A549 treated with Mapracorat at 1 μM for 4 hours (cell line): ENCODE measurements at places on chromosomes 6 and 20. TPM values are rescaled to one million over a fixed set of nuclear protein-coding genes. Genes with fewer than 3 reads are reported as not detected.

The TEAD3 gene
- total RNA-seq = 5.6 to 7.9 TPM (median 7.4 TPM) in 5 replicates

The QKI gene
- total RNA-seq = 30.5 to 57.1 TPM (median 44.6 TPM) in 5 replicates

The SLC22A3 gene
- total RNA-seq = 40.2 to 49.9 TPM (median 44.7 TPM) in 5 replicates

The GPX5 gene
- not detected in 5 replicates for total RNA-seq

The SLC35D3 gene
- 0.05 to 0.14 TPM (median 0.12 TPM) in 3 of 5 replicates, not detected in the others for total RNA-seq

The CD93 gene
- not detected in 5 replicates for total RNA-seq

The ZFP57 gene
- total RNA-seq = not detected in 5 replicates

The ZFP64 gene
- total RNA-seq = 18.5 to 19.6 TPM (median 18.9 TPM) in 5 replicates

The DHX35 gene
- total RNA-seq = 6.4 to 8.3 TPM (median 7.3 TPM) in 5 replicates

The MDFI gene
- total RNA-seq = 0.33 to 1.2 TPM (median 0.85 TPM) in 5 replicates

The SLC24A3 gene
- not detected in 5 replicates for total RNA-seq

The ENPP5 gene
- total RNA-seq = not detected in 5 replicates
